ENCODE measurements at places on chromosomes 4 and X.

- DNase-seq: no peak
Observed at GRCh38 chr4:47167081-47168035, 136.0 kb downstream of the GABRB1 start.

DNA sequence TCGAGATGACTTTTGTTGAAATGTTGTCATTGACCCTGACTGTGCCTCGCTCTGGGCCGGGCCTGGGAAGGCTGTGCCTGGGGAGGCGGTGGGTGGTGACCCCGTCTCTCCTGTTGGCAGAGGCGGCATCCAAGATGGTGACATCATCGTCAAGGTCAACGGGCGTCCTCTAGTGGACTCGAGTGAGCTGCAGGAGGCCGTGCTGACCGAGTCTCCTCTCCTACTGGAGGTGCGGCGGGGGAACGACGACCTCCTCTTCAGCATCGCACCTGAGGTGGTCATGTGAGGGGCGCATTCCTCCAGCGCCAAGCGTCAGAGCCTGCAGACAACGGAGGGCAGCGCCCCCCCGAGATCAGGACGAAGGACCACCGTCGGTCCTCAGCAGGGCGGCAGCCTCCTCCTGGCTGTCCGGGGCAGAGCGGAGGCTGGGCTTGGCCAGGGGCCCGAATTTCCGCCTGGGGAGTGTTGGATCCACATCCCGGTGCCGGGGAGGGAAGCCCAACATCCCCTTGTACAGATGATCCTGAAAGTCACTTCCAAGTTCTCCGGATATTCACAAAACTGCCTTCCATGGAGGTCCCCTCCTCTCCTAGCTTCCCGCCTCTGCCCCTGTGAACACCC is 36.4 kb downstream of the HTRA3 start:
- no peak for DNase-seq

DNA sequence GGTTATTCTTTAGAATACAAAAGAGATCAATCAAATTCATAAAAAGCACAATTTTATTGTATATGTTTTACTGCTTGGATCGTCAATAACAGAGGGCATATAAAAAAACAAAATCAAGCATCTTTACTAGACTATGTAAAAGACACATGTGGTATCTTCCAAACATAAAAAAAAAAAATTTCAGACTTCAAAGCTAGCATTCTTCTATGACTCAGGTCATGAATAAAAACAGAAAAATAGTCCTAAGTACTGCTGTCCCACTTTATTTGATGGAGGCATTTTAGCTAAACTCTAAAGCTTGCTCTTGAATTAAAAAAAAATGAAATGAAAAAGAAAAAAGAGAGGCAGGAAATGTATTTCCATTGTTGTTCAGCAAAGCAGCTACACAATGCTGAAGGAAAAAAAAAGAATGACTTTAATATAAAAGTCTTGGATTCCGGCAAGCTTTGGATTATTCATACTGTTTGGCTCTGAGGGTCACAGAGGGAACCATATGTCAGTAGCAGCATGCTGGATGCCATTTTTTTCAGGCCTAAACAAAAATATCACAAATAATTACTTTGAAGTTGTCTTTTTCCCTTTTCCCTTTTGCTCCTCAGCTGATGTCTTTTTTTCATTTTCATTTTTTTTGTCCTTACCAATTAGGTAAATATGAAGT is 249.1 kb upstream of the DIAPH2 start:
- no peak for DNase-seq

DNA sequence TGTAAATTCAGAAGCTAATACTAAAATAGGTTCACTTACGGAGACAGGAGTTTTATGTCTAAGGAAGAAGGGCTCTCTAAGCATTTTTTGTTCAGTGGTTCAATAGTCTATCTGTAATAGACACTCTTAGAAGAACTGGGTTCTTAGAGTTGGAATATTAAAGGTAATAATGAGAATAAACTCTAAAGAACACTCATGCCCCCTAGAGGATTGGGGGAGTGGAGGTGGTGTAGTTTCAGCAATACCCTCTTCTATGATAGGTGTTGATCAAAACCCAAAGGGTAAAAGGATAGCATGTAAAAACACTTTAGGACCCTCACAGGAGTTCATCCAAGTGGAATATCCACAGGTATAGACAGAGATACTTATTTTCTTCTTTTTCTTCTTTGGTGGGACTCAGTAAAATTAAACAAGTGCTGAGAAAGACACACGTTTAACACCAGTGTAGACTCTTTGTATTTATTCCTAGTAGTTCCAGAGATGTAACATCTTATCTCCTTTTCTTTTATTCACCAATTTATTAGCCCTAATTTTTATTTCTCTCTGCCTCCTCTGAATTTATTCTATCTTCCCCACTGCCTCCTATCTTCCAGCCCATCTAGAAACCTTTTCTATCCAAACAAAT is 25.7 kb upstream of the MND1 start:
- DNase-seq: no peak

- no peak for DNase-seq
Observed at GRCh38 chr4:101355767-101356702, 8.7 kb upstream of the PPP3CA start.

DNA sequence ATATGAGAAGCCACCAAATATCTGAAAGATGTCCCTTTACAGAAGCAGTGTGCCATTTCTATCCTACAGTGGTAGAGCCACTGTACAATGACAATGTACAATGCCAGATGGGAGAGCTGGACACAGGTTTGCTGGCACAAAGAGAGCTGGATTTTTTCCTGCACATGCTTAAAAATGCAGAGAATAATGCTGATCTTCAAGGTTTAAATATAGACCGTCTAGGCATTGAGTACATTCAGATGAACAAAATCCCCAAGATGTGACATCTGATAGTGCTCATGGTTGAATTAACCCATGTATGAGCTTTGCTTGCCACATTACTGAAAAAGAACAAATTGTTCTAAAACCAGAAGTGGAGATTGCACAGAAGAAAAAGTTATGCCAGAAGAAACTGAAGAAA is 11.7 kb downstream of the ADGRL3 start:
- no peak for DNase-seq
